GM13976 (cell line): ENCODE measurements at places on chromosomes 16 and 17.

DNA sequence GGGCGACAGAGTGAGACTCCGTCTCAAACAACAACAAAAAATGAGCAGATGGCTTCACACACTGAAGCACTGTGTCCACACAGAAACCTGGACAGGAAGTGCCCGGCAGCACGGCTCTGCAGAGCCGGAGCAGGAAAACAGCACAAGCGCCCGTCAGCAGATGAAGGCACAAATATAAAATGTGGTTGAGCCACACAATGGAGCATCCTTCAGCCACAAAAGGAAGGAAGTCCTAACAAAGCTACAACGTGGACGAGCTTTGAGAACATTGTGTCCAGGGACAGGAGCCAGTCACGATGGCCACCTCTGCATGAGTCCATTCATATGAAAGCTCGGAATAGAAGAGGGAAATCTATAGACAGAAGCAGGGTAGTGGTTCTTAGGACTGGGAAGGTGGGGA is 15.7 kb downstream of the RHBDF2 start:
- no peak for DNase-seq

DNA sequence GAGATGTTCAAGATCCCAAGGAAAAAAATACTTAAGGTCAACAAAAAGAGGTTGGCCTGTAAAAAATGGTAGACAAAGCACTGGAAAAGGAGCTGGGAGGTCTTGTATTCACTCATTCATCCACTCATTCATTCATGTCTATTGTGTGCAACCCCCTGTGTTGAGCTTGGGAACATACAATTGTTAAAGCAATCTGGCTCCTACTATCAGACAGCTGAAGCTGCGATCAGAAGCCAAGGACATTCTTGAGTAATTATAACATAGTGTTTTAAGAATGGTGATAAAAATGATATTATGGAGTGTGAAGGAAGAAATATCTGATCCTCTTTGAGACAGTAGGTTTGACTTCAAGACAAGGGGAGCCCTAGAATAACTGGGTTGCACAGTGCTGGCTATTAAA is 693.4 kb downstream of the TOX3 start:
- DNase-seq: no peak

GRCh38 chr16:25063865-25064264 is 47.7 kb upstream of the LCMT1 start:
- no peak for DNase-seq

GRCh38 chr16:86628614-86629013 is 50.3 kb downstream of the FOXL1 start:
- DNase-seq: no peak

DNA sequence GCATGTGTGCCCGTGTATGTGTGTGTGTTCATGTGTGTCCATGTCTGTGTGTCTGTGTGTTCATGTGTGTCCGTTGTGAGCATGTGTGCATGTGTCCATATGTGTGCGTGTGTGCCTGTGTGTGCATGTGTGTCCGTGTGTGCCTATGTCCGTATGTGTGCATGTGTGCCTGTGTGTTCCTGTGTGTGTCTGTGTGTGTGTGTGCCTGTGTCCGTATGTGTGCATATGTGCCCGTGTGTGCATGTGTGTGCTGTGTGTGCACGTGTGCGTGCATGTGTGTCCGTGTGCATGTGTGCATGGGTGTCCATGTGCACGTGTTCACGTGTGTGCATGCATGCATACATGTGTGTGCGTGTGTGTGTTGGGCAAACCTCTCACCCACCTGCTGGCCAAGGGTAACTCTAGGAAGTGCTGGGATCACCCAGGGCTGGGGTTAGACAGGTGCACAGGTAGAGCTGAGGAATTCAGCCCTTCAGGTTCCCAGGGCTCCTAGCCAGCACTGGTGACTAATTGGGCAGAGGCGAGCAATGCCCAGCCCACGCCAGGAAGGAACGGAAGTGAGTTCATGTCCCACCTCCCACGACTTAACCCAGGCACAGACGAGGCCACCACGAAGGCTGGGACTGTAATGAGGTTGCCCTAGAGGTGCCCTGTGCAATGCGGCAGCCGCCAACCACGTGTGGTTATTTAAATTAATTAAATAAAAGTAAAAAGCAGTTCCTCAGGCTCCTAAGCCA is 8.2 kb upstream of the CSNK1D start:
- DNase-seq: no peak

DNA sequence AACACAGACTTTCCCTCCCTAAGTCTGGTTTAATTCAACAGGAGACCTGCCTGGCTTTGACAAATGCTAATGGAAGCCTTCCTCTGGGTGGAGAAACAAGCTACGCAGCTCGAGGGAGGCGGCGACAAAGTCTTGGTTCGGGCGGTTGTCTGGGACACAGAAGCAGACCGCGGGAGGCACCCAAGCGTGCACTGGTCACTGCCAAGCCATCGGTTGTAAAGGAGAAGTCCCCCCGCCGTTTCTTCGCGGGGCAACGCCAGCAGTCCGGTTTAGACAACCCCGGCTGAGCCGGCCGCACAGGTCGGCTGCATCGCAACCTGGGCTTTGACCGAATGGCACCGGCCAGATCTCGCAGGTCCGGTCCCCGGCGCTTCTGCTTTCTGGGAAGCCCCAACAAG is 586 bp downstream of the GLYR1 start:
- DNase-seq: peak; percentile 58

DNA sequence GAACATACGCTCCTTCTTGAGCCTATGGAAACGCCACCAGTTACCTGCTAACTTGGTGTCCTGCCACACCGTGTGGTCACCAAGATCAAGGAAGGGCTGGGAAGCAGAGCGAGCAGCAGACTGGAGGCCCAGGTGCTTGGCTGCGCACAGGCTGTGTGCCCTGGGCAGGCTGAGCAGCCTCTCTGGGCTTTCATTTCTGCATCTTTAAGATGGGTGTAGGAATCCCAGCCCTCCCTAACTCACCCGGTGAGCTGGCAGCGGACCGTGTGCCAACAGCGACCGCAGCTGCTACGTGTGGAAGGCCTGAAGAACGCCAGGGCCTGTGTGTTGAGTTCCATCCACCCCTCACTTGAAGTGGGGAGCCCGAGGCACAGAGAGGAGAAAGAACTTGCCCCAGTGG is 80.0 kb downstream of the IRF8 start:
- DNase-seq: no peak

GRCh38 chr16:65751622-65752521 is 614.6 kb upstream of the CDH5 start:
- DNase-seq: no peak

- DNase-seq: no peak
Observed at GRCh38 chr17:6461792-6462524, 17.7 kb downstream of the PIMREG start.

GRCh38 chr17:35709874-35710273 is 21.6 kb upstream of the RASL10B start:
- DNase-seq: no peak

GRCh38 chr17:48163809-48164208 is 56.2 kb downstream of the SNX11 start:
- no peak for DNase-seq

DNA sequence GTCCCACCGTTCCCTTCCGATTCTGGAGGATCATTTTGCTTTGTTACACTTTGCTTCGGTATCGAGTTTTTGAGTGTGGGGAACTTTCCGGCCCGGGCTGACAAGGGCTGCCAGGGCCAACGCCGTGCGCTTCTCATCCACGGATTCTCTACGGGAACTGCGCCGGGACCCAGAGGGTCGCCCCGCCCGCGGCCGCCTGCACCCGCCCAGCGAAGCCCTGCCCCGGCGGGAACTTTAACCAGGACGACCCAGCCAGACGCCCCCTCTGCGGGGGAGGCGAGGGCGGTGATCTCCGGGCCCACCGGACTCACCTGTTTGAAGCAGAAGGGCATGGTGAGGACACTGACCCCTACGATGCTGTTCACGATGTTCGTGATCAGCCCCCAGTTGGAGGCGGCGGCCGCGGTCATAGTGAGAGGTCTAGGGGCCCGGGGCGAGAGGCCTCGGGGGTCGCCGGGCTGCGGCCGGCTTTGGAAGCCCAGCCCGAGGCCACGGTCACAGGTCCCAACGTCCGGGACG is 536 bp downstream of the SLC38A10 start:
- DNase-seq: no peak

DNA sequence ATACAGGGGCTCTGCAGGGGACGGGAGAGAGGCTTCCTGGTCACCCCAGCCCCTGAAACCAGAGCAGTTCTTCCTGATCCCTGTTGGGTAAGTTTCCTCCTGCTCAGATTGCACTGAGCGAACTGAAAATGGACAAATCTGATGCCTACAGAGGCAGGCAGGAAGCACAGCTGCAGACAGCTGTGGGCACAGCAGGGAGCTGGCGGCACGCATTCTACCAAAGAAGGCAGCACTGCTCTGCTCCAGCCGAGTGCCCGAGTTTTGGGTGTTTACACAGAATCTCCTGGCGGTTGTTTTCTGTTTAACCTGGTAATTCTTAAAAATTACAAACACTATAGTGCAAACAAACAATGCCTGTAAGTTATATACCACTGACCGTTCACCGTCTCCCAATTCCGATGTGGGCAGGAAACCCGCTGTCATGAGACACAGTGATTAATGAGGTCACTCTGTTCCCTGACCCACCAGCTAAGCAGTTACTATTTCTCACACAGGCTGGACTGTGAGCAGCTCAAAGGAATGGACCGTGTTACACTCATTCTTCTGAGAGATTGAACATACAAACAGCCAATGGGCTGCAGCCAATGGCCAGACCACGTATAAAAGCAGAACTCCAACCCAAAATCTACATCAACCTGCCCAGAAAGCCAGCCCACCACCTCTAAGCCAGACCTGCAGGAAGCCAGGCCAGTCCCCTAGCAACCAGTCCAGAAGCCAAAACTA is 25.5 kb downstream of the NSMCE1 start:
- DNase-seq: no peak
